NCI-H1417 (cell line): ENCODE measurements at places on chromosomes 5 and 9.
A peak's percentile ranks its signal among the peaks of the same experiment; 100 is the strongest.

DNA sequence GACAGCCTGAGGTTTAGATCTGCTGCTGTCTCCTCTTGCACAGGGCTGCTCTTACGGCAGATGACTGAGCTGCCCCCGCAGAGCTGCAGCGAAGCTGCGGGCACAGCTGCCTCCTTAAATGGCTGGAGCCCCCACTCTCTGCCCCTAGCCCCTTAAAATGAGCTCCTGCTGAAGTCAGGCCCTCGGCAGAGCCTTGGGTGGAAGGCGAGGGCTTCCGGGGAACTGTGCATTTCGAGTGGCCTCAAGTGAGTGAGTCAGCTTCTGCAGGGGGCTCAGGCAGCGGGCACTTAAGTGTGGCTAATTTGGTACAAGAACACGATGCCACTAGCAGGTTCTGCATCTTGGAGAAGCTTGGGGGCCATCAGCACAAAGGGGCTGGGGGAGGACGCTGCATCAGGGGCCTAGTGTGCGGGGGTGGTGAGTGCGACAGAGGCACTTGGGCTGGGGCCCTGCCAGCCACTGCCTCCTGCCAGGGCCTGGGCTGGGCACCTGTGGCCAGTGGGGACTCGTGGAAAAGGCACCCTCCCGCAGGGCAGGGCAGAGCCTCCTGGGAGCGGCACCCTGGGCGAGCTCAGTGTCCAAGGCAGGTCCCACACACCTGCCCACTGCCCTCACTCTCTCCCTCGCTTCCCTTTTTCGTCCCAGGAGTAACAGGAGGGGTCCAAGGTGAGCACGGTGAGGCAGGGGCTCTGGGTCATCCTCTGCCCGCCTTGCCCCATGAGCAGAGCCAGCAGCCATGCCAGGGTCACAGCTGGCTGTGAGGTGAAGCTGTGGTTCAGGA, 28.8 kb upstream of the RNU6ATAC start:
- no peak for DNase-seq

DNA sequence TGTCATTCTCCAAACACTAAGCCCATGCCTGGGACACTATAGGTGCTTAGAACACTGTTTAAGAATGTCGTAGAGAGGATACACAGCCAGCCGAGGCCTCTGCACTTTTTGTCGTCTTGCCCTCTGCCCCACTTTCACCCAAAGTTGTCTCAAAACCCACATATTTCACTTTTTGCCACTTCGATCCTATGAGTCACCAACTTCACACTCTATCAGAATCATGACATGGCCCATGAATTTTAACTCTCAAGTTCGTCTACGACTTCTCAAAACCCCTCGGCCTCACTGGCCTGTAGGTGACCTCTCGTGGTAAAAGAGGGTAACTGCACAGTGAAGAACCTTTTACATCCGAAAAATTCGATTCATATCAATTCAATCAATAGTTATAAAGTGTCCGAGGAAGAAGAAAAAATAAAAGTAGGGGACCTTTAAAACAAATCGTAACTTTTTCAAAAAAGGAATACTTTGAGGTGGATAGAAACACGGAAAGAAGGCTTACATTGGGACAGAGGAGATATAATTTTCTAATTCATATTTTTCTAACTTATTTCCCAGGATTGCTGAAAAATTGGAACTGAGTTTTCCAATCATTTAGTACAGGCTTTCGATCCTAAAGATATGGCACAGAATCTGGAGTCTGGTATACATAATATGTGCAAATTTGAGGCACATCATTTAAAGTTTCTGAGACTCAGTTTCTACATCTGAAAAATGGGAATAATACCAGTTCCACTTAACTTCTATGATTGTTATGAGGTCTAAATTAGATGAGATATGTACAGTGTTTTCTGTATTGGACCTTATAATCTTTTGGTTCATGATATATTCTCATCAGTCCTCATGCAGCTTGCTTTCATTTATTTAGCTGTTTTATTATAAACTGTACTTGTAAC, 122.6 kb downstream of the APBA1 start:
- peak; percentile 4 for DNase-seq

DNA sequence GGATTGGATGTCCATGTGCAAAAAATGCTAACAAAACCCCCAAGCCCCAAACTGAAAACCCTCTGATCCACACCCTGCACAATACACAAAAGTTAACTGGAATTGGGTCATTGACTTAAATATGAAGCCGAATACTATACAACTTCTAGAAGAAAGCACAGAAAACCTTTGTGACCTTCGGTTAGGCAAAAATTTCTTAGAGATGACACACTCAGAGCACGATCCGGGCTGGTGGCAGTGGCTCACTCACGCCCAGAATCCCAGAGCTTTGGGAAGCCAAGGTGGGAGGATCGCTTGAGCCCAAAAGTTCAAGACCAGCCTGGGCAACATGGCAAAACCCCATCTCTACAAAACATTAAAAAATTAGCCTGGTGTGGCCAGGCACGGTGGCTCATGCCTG, 1.8 kb upstream of the DIPK1B start:
- DNase-seq = no peak

DNA sequence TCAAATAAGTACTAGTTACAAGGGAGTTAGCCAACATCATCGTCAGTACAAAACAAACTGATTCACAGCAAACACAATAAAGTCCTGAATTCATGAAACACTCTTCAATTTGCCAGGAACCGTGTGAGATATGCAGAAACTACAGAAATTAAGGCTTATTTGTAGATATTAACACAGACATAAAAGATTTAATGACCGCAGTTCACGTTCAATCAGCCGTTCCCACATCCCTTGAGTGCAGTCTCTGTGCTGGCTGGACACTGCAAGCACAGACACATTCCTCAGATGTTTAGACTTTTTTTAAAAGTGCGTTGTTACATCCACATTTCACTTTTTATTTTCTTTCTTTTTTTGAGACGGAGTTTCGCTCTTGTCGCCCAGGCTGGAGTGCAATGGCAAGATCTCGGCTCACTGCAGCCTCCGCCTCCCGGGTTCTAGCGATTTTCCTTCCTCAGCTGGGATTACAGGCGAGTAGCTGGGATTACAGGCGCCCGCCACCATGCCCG, 566 bp upstream of the CEP78 start:
- DNase-seq = no peak
